ENCODE measurements at places on chromosomes 5 and 9. TPM values are rescaled to one million over a fixed set of nuclear protein-coding genes. Genes with fewer than 3 reads are reported as not detected.

- no peak for DNase-seq
Measured at GRCh38 chr5:176473335-176474006, 25.3 kb downstream of the FAF2 start.

GRCh38 chr5:134844252-134844651 lies 1.5 kb upstream of the C5orf24 start:
- no peak for DNase-seq

The CSF1R gene
- total RNA-seq, result 2.7 TPM

The PLEKHG4B gene
- total RNA-seq, result not detected

The SLC35A4 gene
- total RNA-seq, result 126 TPM

The TRPM6 gene
- total RNA-seq, result not detected

All from CD8-positive, alpha-beta memory T cell (primary cell).